Iris pigment epithelial cell (primary cell): ENCODE measurements at places on chromosomes 3 and 15.
A peak's percentile ranks its signal among the peaks of the same experiment; 100 is the strongest.

DNA sequence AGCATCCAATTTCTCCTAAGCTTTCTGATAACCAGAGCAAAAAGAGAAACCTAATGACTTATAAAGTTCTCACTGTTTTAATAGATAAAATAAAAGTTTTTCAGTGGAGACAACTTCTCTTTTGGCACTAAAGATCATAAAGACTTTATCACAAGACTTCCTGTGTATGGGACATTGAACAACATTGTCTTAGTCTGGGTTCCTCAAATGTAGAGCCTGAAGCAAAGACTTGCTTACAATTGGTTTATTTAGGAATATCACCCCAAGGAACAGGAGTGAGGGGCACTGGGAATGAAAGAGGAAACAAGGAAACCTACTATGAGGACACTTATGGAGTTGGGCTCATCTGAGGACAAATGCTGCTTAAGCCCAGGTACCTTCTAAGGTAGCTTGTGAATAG lies 127.4 kb downstream of the B3GALNT1 start:
- no peak for DNase-seq

- DNase-seq = no peak
These were observed 388.5 kb downstream of the MAGI1 start for GRCh38 chr3:65650247-65650646.

GRCh38 chr3:122679882-122680474 lies 661 bp upstream of the PARP14 start:
- DNase-seq = peak; percentile 19

DNA sequence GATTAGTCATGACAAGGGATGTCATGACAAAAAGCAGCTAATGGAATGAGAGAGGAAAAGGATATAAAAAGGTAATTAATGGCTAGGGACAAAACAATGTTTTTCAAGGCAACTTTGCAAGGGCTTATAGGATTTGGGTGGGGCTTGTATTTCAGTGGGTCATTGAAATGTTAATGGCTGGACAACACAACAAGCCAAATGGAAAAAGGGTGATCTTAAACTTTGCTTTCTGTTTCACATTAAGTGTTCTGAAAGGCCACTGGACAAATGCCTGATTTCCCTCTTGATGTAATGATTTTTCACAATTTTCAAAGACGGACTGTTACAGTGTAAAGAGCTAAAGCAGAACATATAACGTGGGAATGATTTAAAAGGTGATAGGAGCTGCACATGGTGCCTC lies 345.0 kb downstream of the TUSC7 start:
- no peak for DNase-seq

DNA sequence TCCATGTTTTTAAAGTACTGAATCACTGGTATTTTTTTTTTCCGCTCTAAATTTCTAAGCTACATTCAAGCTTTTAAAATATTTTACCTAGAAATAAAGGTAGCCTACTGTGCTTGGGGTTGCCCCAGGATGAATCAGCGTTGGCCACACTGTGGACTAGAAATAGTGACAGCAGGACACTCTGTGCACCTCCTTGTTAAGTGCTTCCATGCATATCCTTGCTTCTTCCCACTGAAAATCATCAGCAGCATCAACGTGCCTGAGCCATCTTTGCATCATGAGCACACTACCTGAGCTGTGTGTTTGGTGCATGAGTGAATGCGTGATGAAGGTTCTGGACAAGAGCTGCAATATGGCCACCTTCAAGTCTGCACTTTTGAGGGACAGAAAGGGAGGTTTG lies 142.0 kb upstream of the SLC2A2 start:
- no peak for DNase-seq
